GM23248 (cell line): ENCODE measurements at places on chromosomes 4 and X.

GRCh38 chr4:92136434-92136833, 167.3 kb upstream of the GRID2 start:
- no peak for DNase-seq

GRCh38 chrX:1401611-1402430, 9.9 kb upstream of the SLC25A6 start:
- DNase-seq = no peak

GRCh38 chrX:152818356-152818755, 12.2 kb downstream of the CETN2 start:
- DNase-seq = no peak

- DNase-seq = no peak
Measured at GRCh38 chr4:134944115-134944514, 742.5 kb upstream of the PABPC4L start.

DNA sequence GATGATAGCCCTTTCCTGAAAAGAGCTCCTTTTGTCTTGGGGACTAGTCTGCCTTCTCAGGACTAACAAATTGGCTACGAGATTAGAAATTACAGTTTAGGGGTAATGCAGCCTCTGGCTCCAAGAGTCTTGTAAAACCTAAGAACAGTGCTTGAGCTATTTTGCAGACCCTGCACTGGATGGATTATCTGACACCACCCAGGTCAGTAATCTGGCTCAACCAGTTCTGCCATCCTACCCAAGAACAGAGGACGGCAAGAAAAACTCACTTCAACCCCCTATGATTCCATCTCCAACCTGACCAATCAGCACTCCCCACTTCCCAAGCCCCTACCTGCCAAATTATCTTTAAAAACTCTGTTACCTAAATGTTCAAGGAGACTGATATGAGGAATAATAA, 225.1 kb downstream of the FAM47A start:
- no peak for DNase-seq

GRCh38 chr4:1806223-1806564, 13.1 kb downstream of the FGFR3 start:
- DNase-seq = no peak

DNA sequence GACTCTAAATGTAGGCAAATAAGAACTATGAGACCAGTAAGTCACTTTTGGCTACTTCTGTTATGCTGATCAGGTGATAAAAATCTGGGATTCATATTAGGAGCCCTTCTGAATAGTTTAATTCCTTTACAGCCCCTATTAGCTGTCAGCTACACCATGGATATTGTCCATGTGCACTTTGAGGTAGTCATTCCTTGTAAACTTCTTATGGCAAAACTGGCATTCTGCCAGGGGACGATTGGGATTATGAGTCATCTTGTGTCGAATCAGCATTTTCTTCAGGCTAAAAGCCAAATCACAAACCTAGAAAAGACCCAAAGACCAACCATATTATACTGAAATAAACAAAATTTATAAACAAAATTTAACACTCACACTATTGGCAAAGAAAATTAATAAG, 227.6 kb downstream of the PRDM5 start:
- peak; percentile 49 for DNase-seq

GRCh38 chrX:153769158-153769864, 5.3 kb downstream of the PLXNB3 start:
- no peak for DNase-seq

- peak; percentile 58 for DNase-seq
Measured at GRCh38 chr4:28518561-28519165, 1658.0 kb downstream of the STIM2 start.

DNA sequence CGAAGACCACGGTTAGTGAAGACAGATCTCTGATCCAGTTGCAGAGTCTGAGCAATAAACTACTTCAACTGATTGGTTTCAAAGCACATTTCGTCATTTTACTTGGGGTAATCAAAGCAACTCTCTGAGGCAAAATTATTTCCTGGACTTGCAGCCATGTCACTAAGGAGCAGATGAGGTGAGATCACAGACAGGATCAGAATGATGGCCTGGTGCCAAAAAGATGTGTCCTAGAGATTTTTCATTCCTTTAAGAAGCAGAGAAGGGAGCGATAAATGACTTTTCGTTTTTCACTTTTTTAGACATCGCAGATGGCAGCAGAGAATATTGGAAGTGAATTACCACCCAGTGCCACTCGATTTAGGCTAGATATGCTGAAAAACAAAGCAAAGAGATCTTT, 83.9 kb downstream of the PTTG2 start:
- no peak for DNase-seq

DNA sequence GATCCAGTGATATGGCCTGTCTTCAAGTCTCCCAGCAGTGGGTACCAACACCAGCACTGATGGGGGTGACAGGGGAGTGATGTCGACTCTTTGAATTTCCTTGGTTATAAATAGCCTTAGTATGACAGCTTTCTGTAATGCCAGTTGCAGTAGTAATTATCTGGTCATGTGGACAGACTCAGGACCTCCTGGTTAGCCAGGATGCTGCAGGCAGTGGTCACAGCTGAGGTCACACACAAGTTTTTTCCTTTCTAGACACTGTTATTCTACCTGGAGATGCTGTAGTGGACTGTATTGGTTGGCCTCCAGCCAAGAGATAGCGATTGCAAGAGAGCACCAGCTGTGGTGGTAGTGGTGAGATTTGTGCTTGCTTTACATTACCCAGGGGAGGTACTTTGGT, 63.6 kb downstream of the UPRT start:
- DNase-seq = no peak

DNA sequence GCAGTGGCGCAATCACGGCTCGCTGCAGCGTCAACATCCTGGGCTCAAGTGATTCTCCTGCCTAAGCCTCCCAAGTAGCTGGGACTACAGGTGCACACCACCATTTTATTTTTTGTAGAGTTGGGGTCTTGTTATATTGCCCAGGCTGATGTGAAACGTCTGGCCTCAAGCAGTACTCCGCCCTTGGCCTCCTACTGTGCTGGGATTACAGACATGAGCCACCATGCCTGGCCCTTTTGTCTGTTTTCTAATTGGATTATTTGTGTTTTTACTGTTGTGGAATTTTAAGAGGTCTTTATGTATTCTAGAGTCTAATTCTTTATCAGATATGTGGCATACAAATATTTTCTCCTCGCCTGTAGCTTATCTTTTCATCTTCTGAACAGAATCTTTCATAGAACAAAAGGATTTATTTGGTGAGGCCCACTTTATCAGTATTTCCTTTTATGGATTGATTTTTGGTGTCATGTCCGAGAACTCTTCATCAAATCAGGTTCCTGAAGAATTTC, 18.9 kb downstream of the PLS3 start:
- DNase-seq = no peak

GRCh38 chr4:139715746-139716391, 50.2 kb downstream of the MGST2 start:
- no peak for DNase-seq

- DNase-seq = no peak
Measured at GRCh38 chr4:2390784-2391421, 27.5 kb downstream of the ZFYVE28 start.

DNA sequence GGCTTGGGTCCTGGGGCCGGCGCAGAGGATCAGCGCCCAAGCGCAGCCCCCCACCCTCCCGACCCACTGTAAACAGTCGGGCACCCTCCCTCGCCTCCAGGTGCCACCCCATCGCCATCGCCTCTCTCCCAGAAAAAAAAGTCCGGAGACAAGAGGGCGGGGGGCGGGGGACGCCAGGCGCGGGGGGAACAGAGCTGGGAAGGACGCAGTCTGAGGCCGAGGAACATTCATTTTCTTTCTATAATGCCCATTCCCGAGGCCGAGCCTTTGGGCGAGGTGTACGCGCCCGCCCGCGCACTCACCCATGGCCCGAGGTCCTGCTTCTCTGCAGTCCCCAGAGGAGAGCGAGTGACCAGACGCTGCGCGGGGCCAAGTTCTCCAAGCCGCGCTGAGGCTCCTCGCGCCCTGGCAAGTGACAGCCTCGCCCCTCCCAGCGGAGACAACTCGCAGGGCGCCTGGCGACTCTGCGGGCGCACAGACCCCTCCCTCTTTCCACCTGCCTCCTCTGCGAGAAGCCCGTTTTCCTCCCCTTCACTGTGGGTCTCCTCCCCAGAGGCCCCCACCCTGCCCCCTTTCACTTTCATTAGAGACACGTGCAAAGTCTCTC, 63.5 kb upstream of the WDR17 start:
- DNase-seq = peak; percentile 34

DNA sequence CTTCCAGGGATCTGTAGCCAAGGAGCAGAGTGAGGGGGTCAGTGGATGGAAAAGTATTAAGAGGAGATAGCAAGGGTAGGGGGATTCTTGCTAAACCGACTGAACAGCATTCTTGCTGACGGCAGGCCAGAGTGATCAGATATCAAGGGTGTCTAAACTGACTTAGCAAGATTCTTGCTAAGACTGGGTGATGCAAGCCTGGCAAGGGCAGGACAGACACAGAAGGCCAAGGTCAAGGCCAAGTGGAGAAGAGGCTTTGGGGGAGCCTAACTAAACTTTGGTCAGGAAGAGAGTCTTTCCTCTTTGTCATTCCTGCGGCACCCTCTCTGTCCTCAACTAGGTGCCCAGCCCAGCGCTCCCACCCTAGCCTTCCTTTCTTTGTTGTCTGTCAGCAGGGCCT, 799 bp downstream of the XPNPEP2 start:
- no peak for DNase-seq

GRCh38 chr4:4861390-4862018, 2.0 kb downstream of the MSX1 start:
- no peak for DNase-seq

- no peak for DNase-seq
Measured at GRCh38 chr4:100631281-100631968, 113.6 kb upstream of the EMCN start.

DNA sequence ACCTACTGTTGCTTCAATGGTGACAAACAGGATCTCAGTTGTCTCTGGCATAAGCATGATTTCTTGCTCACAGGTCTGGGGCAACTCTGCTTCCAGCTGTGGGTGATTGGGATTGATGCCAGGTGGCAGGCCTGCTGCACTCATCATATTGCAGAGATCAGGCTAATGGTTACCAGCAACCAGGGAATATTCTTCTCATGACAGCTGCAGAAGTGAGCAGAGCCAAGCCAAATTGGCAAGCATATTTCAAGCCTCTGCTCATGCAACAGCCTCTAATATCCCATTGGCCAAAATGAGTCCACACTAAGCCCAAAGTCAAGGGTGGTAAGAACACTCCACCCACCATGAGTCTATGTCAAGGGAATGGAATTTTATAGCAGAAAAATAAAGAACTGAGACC, 26.7 kb upstream of the TBC1D19 start:
- peak; percentile 95 for DNase-seq
